ENCODE measurements at places on chromosomes 11 and 22.

DNA sequence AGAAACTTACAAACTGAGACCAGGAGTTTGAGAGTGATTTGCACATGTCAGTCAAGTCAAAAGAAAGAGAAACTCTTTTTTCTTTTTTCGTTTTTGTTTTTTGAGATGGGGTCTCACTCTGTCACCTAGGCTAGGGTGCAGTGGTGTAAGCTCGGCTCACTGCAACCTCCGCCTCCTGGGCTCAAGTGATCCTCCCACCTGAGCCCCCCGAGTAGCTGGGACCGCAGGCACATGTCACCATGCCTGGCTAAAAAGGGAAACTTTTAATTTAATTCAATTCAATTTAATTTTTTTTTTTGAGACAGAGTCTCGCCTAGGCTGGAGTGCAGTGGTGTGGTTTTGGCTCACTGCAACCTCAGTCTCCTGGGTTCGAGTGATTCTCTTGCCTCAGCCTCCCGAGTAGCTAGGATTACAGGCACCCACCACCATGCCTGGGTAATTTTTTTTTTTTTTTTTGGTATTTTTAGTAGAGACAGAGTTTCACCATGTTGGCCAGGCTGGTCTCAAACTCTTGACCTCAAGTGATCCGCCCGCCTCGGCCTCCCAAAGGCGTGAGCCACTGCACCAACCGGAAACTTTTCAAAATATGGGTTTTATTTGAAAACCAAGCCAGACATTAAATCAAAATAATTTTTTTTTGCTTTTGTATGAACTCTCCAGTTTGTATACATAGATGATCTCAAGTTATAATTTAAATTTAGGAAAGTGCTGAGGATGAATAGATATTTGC lies 9.9 kb downstream of the UCP3 start:
- no peak for DNase-seq
- H3K27me3 ChIP-seq = no peaks in the 10 kb centered on the region
- H3K36me3 ChIP-seq = no peaks in the 10 kb centered on the region
- no peak overlapping the region for H3K4me3 ChIP-seq

DNA sequence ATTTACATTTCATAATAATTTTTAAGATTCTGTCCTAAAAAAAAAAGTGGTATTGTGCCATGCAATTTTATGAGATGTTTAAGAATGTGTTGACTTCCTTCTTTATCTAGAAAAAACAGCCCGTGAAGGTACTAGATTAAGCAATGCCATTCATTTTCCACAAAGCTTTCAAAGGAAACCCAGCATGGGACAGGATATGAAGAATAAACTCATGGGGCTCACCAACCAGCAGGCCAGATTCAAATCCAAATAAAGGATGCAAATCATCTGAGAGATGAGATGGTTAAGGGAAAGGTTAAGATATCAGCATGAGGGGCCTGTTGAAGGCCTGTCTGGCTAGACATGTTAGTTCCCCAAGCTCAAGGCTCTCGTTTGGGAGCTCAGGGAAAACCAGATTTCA lies 199.1 kb downstream of the SWAP70 start:
- DNase-seq = no peak
- no peak overlapping the region for H3K4me3 ChIP-seq
- peaks cover 3% of the 10 kb centered on the region for H3K4me1 ChIP-seq
- no peaks in the 10 kb centered on the region for H3K36me3 ChIP-seq
- no peaks in the 10 kb centered on the region for H3K27me3 ChIP-seq

DNA sequence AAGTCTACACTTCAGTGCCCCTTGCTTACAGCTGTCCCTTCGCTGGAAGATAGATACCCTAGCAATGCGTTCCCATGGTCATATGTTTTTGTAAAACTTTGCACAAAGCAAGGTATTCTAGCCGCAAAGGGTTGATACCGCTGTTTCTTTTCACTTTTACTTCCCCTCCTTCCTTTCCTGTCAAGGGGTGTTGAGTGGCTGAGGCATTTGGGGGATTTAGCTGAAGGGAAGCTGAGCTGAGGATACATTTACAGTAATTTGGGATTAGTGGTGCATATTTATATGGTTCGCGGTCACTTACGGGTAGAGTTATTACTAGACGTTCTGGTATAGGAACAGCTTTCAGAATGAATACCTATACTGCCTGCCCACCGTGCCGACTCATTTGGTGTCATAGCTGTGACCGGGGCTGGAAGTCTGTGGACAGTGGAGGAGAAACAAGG lies 86.9 kb upstream of the WNT11 start:
- no peaks in the 10 kb centered on the region for H3K36me3 ChIP-seq
- no peaks in the 10 kb centered on the region for H3K27me3 ChIP-seq
- H3K27ac ChIP-seq = no peak overlapping the region
- DNase-seq = no peak

GRCh38 chr11:22520521-22520920 lies 105.1 kb downstream of the FANCF start:
- H3K27me3 ChIP-seq = no peaks in the 10 kb centered on the region
- DNase-seq = no peak
- H3K36me3 ChIP-seq = no peaks in the 10 kb centered on the region
- no peak overlapping the region for H3K27ac ChIP-seq
